ENCODE measurements at places on chromosomes 4 and X.
A peak's percentile ranks its signal among the peaks of the same experiment; 100 is the strongest.

DNA sequence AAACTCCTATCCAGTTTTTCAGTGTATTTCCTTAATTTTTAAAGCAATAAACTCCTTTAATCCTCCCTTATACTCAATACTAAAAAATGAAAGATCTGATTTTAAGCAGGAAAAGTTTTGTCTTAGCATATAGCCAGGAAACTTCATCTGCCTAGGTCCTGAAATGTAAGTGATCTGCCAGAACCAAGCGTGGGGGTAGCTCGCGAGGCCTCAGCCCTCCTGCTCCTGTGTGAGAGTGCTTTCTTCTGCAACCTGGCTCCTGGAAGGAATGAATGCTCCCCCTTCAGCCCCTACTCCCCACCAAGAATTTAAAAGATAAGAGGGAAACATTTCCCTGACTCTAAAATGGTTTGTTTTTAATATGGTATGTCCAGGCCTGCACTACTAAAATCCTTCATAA is 160.1 kb downstream of the CBR4 start:
- DNase-seq: no peak

DNA sequence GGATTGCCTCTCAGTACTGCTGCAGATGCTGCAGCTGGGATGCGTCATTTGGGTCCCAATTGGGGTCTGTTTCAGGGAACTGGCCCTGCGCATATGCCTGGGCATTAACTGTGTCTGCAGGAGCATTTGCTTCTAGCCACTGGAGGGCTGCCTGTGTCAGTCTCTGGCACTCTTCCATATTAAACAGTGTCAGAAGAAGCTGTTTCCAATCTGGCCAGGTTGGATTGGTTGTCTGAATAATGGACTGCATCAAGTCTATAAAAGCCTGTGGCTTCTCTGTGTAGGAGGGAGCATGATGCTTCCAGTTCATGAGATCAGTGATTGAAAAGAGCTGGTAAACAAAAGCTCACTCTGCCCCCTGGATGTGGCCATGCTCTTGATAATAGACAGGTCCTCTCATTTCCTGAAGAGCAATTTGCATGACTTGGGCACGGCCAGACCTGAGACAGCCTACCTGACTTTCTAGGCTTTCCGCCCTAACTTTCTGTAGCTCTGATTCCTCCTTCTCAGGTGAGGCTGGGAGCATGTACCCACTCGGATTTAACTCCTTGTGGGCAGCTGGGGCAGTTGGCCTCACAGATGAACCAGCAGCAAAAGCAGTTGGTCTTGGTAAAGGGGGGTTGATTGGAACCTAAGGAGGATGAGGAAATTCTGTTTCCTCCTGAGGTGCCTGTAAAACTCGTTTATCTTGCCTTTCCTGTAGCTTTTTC is 29.2 kb downstream of the SULT1E1 start:
- DNase-seq: no peak

DNA sequence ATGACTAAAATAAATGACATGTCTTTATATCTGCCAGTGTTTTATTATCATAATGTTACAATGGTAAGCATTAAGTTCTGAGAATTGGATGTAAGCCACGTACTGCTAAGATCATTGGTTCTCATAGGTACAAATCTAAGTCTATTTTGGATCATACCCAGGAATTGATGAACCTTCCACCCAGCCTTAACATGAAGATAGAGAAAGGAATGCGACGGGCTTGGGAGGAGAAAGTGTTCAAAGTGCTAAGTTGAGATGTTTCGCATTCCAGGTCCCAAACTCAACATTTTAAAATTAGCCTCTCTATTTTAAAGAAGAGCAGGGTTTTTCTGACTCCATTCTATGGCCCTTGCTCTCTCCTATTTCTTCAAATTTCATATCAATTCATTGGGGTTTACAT is 54.9 kb upstream of the FRAS1 start:
- DNase-seq: no peak

GRCh38 chr4:56880572-56880971 is 27.1 kb upstream of the REST start:
- DNase-seq: no peak

GRCh38 chr4:105619188-105619931 is 66.9 kb downstream of the ARHGEF38 start:
- DNase-seq: no peak

GRCh38 chr4:182699201-182699600 is 218.0 kb downstream of the DCTD start:
- DNase-seq: no peak

DNA sequence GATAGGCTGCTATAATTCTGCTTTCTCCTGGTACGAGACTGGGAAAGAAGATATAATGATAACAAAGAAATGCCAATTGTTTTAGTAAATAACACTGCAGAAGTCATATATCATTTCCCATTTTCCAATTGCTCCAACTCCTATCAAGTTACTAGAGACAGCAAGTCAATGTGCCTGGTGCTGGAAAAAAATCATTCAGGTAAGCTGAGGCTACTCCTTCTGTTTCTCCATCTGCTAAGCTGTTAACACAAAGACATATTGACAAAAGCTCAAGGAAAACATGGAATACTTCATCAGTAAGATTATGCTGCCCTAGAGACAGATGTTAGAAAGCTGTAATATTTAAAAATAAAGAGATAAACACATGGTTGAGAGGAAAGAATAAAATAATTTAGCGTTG is 10.0 kb downstream of the NAA11 start:
- peak; percentile 51 for DNase-seq

GRCh38 chr4:26583538-26583864 is 383 bp upstream of the TBC1D19 start:
- no peak for DNase-seq

DNA sequence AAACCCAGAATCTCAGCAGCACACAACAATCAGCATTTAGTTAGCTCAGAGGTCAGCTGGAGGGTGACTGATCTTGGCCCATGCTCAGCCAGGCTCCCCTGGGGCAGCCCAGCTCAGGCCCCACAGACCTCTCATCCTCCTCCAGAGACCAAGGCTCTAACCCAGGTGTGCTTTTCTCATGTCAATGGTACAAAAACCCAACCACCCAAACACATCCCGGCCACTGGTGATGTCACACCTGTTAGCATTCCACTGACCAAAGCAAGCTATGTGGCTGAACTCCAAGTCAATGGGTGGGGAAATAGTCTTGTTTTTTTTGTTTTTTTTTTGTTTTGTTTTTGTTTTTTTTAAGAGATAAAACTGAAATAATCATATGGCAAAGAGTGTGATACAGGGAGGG is 77.5 kb downstream of the CYTL1 start:
- no peak for DNase-seq

- DNase-seq: no peak
Observed at GRCh38 chr4:10299601-10300000, 157.6 kb downstream of the ZNF518B start.

GRCh38 chrX:153349952-153350351 is 16.0 kb downstream of the ZNF275 start:
- DNase-seq: no peak

GRCh38 chr4:30939069-30939468 is 218.9 kb downstream of the PCDH7 start:
- no peak for DNase-seq

- DNase-seq: no peak
Observed at GRCh38 chr4:168321006-168321405, 2.5 kb upstream of the DDX60 start.

DNA sequence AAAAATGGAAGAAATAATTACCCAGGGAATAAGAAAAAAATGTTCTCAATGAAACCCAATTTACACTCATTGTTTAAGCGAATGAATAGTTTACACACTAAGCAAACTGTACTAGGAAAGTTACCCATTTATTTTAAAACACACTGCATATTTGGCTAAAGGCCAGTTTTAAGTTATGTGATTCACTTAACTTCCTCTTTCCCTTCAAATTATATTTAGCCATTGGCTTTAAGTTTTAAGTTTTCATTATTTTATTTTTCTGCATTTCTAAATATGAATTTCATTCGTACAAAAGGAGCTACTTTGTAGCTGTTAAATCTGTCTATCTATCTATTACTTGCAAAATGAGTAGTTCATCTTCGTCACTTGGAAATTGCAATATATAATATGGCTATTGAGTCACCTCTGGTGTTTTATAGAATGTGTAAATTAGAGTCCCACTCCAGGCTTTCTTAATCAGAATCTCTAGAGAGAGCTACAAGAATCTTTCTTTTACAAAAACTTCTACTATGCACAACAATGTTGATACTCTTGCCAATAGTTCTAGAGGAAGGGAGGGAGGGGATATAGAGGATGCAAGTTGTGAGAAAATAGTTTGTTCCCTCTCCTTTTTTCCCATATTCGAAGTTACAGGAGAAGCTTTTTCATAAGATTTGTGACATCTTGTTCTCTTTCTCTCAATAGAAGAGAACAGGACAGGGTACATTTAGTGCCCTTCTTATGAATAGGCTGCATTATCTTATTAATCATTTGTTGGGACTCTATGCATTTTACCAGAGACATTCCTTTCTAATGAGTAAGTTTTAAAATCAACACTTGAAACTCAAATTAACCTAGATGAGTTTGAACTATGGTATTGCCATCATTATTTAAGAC is 41.8 kb downstream of the SULT1B1 start:
- DNase-seq: no peak

- no peak for DNase-seq
Observed at GRCh38 chr4:88900432-88900831, 156.6 kb downstream of the FAM13A start.

DNA sequence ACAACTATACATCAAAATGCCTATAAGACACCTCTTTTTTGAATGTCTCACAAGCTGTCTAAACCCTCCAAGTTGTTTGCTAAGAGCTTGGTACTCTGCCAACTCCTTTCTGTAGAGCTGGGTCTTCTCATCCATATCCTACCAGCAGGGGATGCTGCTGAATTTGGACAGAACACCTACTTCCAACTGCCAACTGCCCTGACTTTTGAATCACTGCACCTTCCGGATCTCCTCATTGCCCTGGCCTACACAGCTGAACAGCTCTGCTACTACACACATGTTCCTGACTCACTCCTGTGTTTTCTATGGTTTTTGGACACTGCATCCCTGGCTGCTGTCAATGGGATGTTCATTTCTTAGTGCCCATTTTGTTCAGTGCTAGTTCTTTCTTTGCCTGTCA is 18.7 kb downstream of the FAM184B start:
- DNase-seq: no peak

DNA sequence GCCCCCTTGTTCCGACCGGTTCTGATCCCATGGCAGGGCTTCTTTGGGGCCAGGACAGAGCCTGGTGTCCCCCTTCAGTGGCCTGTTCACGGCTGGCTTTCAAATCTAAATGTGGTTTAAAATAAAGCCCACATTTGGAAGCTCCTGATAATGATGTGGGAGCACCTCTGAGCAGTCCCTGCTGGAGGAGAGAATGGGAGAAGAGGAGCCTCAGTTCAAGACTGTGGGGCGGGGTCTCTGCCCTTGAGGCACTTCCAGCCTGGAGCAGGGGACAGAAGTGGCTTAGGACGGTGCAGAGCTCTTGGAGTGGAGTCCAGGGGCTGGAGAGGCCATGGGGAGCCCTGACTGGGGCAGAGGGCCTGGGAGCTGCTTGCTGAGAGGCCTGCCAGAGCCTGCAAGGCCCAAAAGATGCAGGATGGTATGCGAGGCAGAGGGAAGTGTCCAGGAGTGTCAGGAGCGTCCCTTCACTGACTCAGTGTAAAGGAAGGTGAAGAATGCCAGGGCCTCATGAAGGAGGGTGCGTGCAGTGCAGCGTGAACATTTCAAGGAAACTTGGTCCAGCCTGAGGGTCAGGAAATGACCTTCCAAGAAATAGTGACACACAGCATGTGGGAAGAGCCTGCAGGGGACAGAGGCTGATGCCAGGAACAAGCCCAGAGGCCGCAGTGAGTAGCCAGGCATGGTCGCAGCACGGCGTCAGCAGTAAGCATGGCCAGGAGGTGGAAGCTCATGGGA is 21.1 kb upstream of the TADA2B start:
- no peak for DNase-seq

DNA sequence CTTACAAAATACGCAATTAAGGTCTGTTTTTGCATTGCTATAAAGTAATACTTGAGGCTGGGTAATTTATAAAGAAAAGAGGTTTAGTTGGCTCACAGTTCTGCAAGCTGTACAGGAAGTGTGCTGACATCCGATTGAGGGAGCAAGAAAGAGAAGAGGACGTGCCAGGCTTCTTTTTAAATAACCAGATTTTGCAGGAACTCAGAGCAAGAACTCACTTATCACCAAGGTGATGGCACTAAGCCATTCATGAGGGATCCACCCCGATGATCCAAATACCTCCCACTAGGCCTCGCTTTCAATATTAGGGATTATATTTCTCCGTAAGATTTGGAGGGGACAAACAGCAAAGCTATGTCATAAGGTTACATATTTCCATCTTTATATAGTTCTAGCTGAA is 456.7 kb downstream of the GLUD2 start:
- DNase-seq: no peak

DNA sequence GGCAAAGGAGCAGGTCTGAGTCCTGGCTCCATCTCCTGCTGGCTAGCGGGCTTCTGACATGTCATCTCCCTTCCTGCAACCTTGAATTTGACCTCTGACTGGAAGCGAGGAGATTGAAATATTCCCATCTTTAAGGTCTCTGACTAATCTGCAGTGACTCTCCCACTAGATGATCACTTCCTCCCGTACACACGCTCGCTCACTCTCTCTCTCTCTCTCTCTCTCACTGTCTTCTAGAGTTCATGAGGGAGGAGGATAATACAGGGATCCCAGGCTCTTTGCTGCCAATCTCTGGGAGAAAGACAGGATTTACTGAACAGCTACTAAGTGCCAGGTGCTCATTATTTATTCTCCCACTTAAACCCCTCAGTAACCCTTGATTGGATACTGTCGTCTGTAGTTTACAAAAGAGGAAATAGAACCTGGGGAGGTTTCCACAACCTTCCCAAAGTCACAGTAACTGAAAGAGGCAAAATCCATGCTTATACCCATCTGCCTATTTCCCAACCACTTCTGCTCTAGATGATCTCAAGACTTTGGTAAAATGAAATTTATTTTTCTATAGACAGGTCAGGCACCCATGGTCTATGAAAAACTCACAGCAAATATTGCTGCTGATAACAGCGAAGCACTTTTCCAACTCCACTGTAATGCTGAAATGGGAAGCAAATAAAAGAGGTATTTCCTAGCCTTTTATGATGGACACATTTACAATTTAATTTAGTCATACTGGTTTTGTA is 193.5 kb upstream of the C1QTNF7 start:
- DNase-seq: no peak

GRCh38 chr4:122252584-122252983 is 100.5 kb downstream of the BLTP1 start:
- no peak for DNase-seq

GRCh38 chr4:150251752-150252190 is 173.5 kb downstream of the DCLK2 start:
- DNase-seq: peak; percentile 59

DNA sequence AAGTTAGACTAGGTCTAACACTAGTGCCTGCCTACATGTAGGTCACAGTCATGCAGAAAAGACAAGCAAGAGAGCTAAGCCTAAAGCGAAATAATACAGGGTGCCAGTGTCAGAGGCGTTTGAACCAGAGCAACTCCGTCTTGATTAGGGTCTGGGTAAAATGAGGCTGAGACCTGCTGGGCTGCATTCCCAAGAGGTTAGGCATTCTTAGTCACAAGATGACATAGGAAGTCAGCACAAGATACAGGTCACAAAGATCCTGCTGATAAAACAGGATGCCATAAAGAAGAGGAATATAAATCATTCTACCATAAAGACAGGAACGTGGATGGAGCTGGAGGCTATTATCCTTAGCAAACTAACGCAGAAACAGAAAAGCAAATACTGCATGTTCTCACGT is 120.9 kb downstream of the BEND2 start:
- no peak for DNase-seq

GRCh38 chr4:120857312-120857711 is 65.2 kb downstream of the PRDM5 start:
- no peak for DNase-seq

GRCh38 chr4:129545599-129546278 is 449.8 kb downstream of the C4orf33 start:
- no peak for DNase-seq

All from WERI-Rb-1 (cell line).